ENCODE measurements at places on chromosomes 1 and 21.
A peak's percentile ranks its signal among the peaks of the same experiment; 100 is the strongest.

GRCh38 chr1:100164702-100165101 lies 13.4 kb downstream of the LRRC39 start:
- no peak for DNase-seq

DNA sequence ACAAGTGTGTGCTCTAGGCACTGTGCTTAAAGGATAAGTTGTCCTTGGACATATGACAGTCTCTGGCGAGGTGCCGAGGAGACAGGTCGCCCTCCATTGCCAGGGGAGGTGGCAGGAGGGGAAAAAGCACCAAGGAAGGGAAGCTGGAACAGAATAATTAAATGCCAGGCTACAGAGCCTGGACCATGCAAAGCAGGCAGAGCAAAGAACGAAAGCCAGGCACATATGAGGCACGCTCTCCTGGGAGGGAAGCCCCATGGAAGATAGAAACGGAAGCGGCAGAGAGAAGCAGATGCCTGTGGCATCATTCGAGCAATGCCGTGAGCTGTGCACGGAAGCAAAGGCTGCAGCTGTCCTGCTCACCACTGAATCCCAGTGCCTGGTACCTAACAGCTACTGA lies 91.2 kb downstream of the JAK1 start:
- no peak for DNase-seq

DNA sequence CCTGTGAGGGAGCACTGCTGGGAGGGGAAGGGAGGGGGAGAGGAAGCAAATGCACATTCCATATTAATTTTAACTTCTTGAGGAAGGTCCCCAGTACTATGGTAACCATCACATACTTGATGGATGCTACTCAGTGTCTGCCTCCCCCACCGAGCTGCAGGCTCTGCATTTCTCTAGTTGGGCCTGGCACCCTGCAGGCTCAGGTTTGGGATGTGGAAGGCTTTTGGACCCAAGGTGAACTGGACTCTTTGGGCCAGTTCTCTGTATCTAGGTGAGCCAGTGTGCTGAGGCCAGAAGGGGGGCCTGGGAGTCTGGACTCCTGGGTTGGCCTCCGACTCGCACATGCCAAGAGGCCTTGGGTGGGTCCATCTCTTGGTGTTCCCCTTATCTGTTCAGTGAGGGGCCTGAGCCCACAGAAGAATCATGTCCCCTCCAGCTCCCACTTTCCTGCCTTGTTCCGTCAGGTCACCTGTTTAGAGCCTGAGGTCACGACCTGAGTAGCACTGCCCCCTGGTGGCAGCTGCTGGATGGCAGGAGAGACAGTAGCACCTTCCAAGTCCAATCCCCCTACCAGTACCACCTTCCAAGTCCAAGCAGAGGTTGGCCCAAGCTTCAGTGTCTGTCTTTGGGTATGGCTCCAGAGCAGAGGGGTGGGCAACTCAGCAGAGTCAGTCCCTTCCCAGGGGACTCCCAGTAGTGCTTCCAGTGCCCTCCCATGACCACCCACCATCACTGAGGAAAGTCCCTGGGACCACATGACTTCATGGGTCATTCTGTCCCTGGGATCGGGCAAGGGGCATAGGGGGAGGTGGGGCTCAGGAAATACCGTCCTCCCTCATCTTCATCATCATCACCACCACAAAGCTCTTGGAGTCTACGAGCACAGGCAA lies 241.8 kb downstream of the TRABD2B start:
- peak; percentile 40 for DNase-seq

DNA sequence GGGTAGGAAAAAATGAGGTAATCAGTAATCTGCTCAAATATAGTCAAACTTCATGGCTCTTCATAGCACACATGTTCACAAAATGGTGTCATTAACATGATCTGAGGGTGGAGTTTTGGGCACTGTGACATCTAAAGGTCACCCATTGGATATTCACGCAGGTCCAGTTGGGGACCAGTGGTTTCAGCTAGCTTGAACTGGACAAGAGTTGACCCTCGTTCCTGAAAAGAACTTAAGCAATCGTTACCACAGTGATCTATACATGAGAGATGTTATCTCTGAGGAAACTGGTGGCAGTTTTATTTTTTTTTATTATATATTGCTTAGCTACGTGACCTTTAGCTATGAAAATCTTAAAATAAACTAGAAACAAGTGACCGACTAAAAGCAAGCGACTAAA lies 3.0 kb upstream of the OR2C3 start:
- DNase-seq = no peak

GRCh38 chr1:154749078-154749760 lies 120.9 kb downstream of the KCNN3 start:
- no peak for DNase-seq

GRCh38 chr1:114756949-114757454 lies 782 bp downstream of the CSDE1 start:
- peak; percentile 12 for DNase-seq

- no peak for DNase-seq
These were observed 56.3 kb downstream of the PRPF38A start for GRCh38 chr1:52460694-52461093.

- no peak for DNase-seq
These were observed 622.9 kb upstream of the ADGRL4 start for GRCh38 chr1:79629414-79629813.

DNA sequence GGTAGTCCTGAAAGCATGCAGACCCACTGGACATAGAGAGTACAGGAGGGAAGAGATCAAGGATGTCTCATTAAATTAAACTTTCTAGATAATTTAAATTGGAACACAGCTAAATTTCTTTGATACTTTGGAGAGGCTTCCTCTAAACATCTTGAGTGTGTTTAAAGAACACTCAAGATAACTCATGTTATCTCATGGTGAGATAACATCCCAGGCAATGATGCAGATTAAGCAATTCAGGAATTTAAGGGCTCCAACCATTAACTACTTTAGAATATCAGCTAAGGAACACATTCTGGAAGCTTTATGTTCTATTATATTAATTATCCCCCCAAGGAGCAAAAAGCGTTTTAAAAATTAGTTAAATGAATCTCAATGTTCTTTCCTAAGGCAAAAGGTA lies 289.2 kb upstream of the RUNX1 start:
- DNase-seq = no peak

DNA sequence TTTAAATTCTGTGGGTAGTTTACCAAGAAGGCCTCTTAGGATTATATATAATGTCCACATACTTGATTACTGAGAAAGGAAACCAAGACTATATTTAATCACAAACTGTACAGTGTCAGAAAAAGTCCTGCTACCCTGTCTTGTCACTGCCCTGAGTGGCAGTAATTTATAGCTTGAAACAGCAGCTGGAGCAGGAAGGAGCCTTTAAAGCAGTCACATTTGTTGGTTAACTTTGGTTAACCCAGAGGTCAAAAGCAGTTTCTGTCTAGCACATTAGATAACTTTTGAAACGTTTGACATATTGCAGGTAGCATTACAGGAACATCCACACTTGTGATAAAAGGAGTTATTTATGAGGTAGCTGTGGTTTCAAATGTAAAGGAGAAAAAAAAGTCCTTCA lies 161.7 kb downstream of the ROR1 start:
- DNase-seq = no peak

DNA sequence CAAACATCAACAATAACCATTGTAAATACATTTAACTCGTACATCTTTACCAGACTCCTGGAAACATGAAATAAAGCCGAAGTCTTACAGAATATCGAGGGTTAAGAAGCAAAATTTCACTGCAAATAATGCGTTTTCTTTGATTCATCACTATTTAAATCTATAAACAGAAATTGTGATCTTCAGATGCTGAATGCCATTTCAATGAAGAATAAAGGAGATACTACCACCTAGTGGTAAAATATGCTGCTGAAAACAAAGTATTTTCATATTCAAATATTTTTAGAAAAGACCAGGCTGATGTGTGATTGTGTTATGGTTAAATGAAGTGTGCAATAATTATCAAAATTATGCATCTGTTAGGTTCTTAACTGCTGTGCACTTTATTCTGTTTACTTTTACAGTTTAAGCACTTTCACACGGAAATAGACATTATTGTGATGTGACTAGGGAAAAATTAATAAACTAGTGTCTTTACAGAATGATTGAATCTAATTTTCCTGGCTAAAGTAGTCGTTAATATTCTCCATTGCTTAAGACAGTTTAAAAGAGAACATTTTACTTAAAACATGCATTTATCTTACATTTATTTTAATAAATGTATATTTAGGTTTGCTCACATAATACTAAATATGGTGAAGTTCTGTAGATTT lies 1093.1 kb downstream of the MRPL39 start:
- DNase-seq = no peak

DNA sequence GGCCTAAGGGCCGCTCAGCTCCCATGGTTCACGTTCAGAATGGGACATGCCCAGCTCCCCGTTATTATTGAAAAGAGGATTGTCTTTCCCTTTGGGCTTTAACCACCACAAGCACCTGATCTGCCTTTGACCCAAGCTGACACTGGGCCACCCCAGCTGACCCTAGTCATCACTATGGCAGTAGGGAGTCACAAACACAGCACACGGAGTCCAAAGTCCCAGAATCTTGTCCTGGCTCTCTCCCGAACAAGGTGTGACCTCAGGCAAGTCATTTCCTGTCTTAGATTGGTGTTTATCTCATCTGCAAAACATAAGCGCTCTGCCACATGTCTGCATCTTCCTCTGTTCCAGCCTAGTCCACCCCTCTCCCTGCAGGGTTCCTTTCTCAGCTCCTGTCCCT lies 31.5 kb downstream of the IGFN1 start:
- no peak for DNase-seq

DNA sequence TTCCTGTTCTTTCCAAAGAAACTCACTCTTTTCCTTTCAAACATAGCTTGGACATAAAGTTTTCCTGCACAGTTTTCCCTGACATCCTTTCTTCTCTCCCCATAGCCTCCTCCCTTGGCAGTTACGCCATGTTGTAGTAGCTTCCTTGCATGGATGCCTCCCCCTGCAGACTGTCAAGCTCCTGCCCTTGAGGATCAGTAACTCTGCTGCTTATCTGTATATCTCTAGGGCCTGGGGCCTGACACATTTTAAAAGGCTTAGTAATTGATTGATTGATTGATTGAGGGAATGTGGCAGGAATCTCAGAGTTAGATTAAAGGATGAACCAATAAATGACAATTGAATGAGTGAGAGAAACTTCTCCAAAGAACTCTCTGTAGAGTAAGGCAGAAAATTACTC lies 143.7 kb downstream of the NEK7 start:
- no peak for DNase-seq
